GOT3 (cell line): ENCODE measurements at places on chromosomes 12 and 14.

GRCh38 chr14:71773898-71774481 is 158.2 kb upstream of the RGS6 start:
- no peak for DNase-seq

DNA sequence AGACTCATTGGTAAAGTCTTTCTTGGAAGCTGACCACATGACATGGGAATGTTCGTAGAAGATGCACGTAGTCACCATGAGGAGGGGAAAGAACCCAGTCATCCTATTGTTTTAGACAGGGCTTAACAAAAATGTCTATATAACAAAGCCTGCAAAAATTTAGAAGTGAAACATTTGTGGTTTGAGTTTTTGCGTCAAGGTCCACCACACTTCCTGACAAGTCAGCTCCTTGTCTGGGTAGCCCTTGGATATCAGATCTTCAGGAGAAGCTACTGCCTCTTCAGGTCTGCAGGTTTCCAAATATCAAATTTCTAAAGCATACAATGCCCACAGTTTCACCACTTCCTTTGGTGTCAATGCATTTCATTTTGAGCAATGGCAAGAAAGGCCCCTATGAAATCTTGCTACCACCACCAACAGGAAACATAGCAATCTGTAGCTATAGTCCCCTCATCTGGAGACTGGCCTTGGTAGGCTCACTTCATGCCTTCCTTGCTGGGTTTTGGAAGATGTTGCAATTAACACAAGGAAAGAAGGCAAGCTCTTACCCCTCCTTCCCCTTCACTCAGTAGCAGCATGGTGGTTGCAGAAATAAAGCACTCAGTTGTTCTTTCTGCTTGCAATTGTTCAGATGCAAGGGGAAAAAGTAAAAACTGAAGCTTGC is 235.2 kb downstream of the PCNX1 start:
- no peak for DNase-seq

GRCh38 chr14:91173221-91173670 is 59.4 kb downstream of the DGLUCY start:
- DNase-seq = no peak

GRCh38 chr14:101252443-101253214 is 308.7 kb upstream of the DIO3 start:
- DNase-seq = no peak

- DNase-seq = no peak
Measured at GRCh38 chr14:63611078-63611477, 30.6 kb downstream of the WDR89 start.

- no peak for DNase-seq
Measured at GRCh38 chr14:92991536-92991935, 68.6 kb downstream of the CHGA start.

- no peak for DNase-seq
Measured at GRCh38 chr12:121741743-121742142, 29.2 kb downstream of the TMEM120B start.

GRCh38 chr12:68354977-68355541 is 22.9 kb upstream of the MDM1 start:
- DNase-seq = no peak

- DNase-seq = no peak
Measured at GRCh38 chr12:84421103-84421502, 491.5 kb downstream of the SLC6A15 start.

DNA sequence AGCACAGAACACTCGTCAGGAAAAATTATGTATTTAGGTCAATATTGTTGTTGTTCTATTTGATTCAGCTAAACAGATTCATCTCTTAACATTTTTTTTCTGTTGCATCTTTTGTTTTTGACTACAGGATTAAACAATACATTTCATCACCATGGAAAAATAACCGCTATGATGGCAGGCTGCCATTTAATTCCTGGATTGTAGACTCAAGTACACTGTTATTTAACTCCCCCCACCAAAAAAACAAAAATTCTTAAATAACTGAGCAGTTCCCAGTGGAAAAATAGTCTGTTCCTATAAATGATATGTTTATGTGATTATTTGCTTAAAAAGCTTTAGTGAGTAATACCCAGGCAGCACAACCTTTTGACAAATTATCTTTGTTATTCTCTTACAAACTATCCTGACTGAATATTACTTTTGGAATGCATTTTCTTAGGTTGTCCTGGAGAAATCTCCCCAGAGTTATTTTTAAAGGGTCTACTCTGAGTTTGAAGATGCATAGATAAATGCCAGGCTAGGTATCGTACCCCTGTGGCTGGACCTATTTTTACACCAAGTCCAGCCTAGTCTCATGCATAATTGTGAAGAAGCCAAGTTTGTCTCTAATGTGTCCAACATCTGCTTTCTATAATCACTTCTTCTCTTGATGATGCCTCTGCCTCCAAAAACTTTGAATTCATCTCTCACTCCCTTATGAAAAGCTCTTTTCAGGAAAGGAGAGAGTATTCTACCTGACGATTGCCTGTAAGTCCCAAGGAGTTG is 3.7 kb downstream of the KERA start:
- no peak for DNase-seq

DNA sequence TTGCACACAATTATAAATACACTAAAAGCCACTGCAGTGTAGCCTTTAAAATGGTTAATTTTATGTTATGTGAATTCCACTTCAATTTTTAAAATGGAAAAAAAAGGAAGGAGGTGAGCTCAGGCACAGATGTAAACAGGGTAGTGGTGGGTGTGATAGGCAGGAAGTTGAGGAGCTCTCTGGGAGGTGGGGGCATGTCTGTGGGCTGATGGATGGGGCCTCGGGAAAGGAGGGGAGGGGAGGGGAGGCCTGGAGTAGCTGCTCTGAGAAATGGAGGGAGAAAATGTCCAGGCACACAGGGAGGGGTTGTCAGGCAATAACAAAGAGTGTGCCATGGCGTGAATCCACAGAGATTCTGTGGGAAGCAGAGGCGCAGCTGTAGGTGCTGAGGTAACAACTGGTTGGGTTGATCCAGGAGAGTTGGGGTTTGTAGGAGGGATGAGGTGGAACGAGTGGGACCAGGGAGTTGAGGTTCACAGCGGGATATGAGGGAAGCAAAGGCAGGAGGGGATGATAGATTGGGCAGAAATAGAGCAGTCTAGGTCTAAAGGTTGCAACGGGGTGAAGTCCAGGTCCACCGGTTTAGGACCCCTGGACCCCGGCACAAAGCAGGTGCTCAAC is 57.2 kb downstream of the LTBP2 start:
- no peak for DNase-seq

GRCh38 chr12:75865315-75865714 is 166.3 kb downstream of the PHLDA1 start:
- DNase-seq = no peak

GRCh38 chr14:74217672-74218448 is 21.4 kb upstream of the VSX2 start:
- no peak for DNase-seq

GRCh38 chr12:15206338-15206737 is 14.9 kb downstream of the RERG start:
- no peak for DNase-seq

DNA sequence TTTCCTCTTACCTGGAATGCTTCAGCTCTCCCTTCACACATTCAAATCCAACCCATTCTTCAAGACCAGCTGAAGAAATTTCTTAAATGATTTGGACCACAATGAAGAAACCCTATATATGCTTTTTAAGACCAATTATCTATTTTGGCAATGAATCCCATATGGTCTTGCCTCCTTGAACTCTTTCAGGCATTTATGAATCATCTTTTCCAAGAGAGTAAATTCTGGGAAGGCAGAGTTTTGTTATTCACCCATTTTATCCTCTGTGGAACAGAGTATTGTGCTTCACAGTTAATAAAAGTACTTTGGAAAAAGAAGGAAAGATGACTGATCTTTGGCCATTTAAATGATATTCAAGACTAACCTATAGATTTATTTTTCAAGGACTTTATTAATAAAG is 14.0 kb downstream of the GIT2 start:
- DNase-seq = no peak

- no peak for DNase-seq
Measured at GRCh38 chr12:68767191-68767590, 21.2 kb downstream of the SLC35E3 start.

DNA sequence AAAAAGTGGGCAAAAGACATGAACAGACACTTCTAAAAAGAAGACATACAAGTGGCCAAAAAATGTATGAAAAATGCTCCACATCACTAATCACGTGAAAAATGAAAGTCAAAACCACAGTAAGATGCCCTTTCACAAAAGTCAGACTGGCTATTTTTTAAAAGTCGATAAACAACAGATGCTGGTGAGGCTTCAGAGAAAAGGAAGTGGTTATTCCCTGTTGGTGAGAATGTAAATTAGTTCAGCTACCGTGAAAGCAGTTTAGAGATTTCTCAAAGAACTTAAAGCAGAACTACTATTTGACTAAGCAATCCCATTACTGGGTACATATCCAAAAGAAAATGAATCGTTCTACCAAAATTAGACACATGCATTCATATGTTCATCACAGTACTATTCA is 237.0 kb downstream of the KIF21A start:
- DNase-seq = no peak

- DNase-seq = no peak
Measured at GRCh38 chr12:14979468-14979867, 6.6 kb downstream of the PDE6H start.

- DNase-seq = no peak
Measured at GRCh38 chr14:24741871-24742270, 107.9 kb upstream of the GZMB start.

- no peak for DNase-seq
Measured at GRCh38 chr12:3704512-3705353, 48.2 kb downstream of the CRACR2A start.

GRCh38 chr12:9757433-9758025 is 3.2 kb downstream of the CD69 start:
- DNase-seq = no peak

DNA sequence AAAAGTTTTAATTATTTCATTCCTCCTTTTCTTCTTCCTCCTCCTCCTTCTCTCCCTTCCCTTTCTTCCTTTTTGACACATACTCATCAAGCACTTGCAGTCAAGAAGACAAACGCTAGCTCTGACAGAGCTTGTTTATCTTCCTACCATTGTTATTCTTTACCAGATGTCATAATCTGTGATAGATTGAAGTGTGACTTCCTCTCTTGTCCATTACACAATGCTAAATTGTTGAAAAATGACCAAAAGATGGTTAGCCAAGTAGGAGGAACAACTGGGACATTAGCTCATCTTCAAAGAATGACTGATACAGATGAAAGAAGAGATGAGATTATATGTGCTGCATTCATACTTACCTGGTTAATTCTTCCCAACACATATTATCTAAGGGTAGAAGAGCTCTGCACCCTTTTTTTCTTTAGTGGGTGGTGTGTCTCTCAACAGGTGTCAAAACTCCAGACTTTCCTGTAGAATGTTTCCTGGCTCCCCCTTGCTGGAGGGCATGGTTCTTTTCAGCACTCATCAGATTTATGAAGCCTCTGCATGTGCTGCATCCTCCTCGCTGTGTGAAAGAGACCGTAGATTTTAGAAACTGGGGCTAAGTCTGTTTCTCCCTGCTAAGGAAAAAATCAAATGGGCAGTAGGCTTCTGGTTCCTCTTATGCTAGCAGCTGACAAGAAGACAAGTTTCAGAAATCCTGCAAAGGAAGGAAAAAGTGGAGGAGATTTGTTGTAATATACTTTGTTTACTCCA is 147.1 kb downstream of the TMX1 start:
- DNase-seq = no peak

GRCh38 chr12:93016752-93017350 is 87.8 kb upstream of the EEA1 start:
- no peak for DNase-seq

DNA sequence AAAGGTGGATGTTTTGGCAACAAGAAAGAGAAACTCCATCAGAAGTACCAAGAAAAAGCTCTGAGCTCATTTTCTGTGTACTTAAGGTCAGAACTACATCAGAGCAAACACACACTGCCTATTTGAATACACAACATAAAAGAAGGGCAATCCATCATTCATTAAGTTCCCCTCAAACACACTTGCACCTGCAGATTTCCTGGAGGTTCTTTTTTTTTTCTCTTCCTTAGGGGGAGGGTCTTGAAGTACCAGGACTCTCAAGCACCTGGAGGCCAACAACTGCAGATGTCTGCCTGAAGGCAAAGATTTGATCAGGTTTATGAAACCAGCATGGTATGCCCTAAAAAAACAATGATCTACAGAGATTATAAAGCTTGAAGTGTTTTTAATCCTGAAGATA is 26.1 kb upstream of the PTHLH start:
- DNase-seq = no peak

DNA sequence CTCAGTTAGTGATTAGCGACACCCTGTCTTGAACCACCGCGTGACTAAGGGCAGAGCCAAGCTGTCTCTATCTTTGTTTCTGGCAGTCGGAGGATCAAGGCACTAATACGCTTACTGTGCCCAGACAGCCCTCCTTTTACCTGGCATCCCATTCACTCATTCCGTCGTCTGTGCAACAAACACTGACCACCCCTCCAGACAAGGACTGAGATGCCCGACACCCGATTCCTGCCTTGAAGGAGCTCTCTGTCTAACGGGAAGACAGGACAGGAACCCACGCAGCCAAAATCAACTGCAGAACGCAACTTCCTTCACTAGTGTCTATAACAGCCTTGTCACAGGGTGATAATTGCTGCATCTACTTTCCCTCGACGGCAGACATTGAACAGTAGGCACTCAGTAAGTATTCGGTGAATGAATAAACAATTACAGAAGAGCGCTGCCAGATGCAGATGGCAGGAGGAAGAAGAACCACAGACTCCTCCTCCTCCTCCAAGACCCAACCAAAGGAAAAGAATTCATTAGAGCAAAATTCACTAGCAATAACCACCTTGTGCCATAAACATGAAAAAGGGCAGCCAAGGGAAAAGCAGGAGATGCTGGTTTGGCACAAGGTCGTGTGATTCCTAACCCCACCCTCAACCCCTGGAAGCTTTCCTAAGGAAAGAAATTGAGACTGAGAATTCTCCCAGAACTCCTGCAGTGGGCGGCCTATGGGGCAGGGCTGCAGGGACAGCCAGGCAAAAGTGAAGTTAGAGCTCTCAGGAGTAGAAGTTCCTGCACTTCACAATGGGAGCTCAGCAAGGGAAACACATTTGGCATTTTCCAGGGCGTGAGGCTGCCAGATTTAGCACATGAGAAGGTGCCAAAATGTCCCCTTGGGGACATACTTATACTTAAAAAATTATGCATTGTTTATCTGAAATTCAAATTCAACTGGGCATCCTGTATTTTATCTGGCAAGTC is 186.6 kb upstream of the DIO3 start:
- no peak for DNase-seq

DNA sequence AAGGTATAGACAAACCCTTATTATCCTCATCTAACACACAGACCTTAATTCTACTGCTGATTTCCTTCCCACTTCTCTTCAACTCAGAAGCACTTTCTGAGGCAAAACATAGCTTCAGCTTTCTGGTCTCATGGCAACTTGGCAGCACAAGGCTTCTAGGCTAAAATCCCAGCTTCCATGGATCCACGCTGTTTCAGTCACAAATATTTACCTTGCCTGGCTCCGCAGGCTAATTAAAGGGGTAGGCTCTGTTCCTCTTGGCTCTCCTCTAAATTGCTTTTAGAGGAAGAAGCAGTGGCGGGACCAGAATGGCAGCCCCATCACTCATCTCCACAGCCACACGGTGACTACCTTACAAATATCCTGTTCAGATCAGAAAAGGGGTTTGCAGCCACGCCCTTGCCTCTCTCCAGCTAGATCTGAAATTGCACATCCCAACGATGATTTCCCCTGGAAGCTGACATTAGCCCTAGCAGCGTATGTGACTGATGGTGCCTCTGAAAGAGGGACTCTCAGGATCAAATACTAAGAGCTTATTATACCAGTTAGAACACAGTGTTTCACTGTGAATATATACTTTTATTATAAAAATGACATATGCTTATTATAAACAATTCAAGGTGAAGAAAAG is 221.5 kb upstream of the NUDT4 start:
- no peak for DNase-seq

GRCh38 chr12:54024127-54024526 is 4.1 kb upstream of the HOXC6 start:
- DNase-seq = no peak

GRCh38 chr12:9829982-9830381 is 2.7 kb downstream of the KLRF1 start:
- no peak for DNase-seq
